ENCODE measurements at places on chromosomes 5 and 9. TPM values are rescaled to one million over a fixed set of nuclear protein-coding genes. Genes with fewer than 3 reads are reported as not detected.

Gene BAAT
- total RNA-seq, result 0.48 TPM

Gene FAM78A
- 0.40 TPM for total RNA-seq

Gene KLF4
- 14.2 TPM for total RNA-seq

Gene EIF4EBP3
- total RNA-seq, result 2.2 TPM

Gene CARD6
- total RNA-seq, result 4.5 TPM

Gene MRPS30
- 40.6 TPM for total RNA-seq

Gene ARID3C
- total RNA-seq, result 0.10 TPM

Gene GNA14
- total RNA-seq, result not detected

Gene ORM2
- total RNA-seq, result not detected

Gene HCN1
- not detected for total RNA-seq

Gene ZNF879
- total RNA-seq, result 0.39 TPM

Gene RNF183
- total RNA-seq, result not detected

Gene REXO4
- 36.3 TPM for total RNA-seq

Gene CORO2A
- 1.1 TPM for total RNA-seq

Gene SPINK9
- not detected for total RNA-seq

Gene UGT3A2
- total RNA-seq, result not detected

Gene OR1J1
- not detected for total RNA-seq

Gene LCN1
- total RNA-seq, result not detected

Gene INSL6
- total RNA-seq, result not detected

Gene MARCOL
- total RNA-seq, result not detected

Gene TUSC1
- 6.8 TPM for total RNA-seq
